Activated CD8-positive, alpha-beta memory T cell treated with anti-CD3 and anti-CD28 coated beads for 1 hour (primary cell): ENCODE measurements at places on chromosomes 3 and 15.

GRCh38 chr15:64532521-64533315 is 72.3 kb downstream of the ZNF609 start:
- no peak for DNase-seq

- DNase-seq: no peak
Observed at GRCh38 chr3:28853830-28854229, 427.0 kb upstream of the RBMS3 start.

GRCh38 chr3:115843206-115843605 is 219.9 kb downstream of the GAP43 start:
- no peak for DNase-seq

GRCh38 chr15:52143873-52144272 is 31.3 kb upstream of the BCL2L10 start:
- DNase-seq: no peak
